Activated naive CD8-positive, alpha-beta T cell treated with anti-CD3 and anti-CD28 coated beads for 36 hours (primary cell): ENCODE measurements at places on chromosomes 7 and 10.

DNA sequence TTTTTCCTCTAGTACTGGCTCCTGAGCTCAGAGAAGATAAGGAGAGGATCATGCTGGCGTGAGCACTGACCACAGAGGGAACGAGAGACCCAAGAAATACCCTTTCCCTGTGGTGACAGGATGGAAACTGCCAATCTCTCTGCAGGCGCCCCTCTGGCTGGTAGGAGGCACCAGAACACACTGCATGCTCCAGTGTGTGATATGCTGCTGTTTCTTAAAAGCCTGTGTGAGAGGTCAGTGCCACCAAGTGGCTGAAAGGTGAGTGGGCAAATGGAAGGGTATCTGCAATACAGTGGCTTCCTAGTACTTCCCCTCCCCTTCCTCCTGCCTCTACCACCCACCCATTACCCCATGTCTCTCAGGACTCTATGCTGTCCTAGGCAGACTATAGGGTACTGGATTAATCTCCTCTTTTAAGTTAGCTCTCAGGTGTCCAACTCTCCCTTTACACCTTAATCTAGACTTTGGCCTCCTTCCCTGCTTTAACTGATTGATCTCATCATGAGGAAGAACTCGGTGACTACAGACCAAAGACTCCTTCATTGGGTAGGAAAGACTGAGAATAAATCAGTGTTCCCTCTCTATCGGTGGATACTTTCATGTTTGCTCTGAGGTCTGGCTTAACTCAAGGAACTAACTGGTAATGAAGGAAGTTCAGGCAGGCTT lies 283.6 kb downstream of the ADRA2A start:
- peak; percentile 1 for DNase-seq

- DNase-seq = no peak
Measured at GRCh38 chr7:12583922-12584321, 13.4 kb downstream of the SCIN start.

DNA sequence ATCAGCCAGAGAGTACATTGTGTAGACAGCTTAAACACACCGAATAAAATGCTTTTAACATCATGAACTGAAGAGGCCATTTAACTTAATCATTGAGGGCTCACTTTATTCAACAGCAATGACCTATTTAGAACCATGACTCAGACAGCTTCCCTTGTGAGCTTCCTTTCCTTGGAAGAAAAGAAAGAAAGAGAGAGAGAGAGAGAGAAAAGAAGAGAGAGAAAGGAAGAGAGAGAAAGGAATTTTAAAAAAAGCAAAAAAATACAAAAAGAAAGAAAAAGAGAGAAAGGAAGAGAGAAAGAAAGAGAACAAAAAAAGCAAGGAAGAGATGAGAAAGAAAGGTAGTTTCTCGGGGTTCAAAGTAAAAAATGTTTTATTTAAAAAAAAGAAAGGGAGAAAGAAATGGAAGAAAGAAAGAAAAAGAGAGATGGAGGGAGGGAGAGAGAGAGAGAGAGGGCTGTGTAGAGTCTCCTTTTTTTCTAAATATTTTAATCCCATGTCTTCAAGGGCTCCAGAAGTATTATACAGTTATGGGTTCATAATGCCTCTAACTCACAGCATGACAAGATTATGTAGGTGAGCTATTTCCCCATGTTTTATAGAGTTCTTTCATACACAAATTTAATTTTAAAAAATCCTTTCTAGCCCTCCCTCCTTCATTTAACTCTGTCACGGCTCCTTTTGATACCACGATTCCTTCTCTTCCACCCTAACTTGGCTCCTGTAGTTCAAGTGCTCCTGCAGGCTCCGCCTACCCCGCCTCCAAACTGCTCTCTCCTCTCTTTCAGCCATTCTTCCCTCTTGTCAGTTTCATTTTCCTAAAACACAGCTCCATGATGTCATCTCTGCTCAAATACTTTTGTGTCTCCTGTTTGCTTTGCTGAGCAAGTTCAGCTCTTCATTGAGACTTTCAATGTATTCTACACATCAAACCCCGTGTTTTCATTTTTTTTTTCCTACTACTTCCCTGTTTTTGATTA lies 85.5 kb downstream of the PRTFDC1 start:
- DNase-seq = no peak

- DNase-seq = no peak
Measured at GRCh38 chr10:58856508-58857240, 319.8 kb upstream of the PHYHIPL start.

- no peak for DNase-seq
Measured at GRCh38 chr7:2258661-2259365, 16.8 kb downstream of the NUDT1 start.

DNA sequence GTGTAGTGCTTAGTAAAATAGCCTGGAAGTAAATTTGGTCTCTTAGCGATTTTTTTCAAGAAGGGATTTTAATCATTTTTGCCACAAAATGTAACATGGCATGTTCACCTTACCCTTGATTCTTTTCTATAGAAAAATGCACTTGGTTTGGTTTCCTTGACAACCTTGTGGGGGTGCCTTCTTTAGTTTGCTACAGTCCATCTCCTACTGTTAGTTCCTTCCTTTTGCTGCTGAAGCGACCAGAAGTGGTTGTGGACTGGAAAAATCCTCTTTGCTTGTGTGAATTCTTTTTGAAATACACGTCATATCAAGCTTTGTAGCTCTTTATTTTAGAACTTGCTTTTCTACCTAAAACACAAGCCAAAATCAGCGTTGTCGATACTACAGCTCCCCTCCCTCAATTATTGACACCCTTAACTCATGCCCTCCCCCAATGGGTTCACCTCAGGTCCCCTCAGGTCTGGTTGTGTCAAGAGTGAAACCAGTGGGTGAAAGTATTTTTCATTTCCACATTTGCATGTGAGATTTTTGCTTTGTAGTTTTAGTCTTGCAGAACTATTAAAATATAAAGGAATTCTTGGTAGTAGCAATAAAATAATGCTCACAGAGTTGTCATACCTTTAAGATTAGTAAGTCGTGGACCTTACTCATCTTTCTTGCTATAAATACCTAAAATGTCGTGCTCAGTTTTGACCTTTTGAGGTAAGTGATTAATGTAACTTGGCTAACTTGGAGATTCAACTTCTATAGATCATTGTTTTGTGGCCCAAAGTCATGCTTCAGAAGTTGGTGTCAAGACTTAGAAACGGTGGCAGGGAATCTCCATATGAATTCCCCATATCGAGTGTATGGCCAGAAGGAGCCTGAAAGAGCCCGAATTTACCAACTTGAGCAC lies 1.5 kb downstream of the ACTR3B start:
- DNase-seq = no peak

- DNase-seq = no peak
Measured at GRCh38 chr7:78055599-78055998, 257.0 kb downstream of the PHTF2 start.

GRCh38 chr10:2989292-2989947 lies 77.9 kb upstream of the PFKP start:
- DNase-seq = no peak

GRCh38 chr7:124655990-124656389 lies 109.6 kb downstream of the GPR37 start:
- no peak for DNase-seq
